ENCODE measurements at places on chromosomes 12 and 14.

DNA sequence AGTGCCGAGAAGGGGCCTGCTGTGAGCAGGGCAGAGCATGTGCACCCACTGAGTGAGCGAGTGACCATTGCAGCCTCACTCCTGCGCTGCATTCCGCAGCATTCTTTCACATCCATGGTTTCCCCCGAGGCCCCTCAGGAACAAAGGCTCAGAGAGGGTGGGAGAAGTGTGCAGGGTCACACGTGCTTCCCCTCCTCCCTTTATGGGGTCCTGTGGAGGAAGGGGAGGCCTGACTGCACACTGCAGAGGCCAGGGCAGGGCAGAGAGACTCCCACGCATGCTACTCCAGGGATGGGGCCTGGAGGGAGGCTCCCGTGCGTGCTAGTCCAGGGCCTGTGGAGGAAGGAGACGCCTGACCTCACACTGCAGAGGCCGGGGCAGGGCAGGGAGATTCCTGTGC lies 63.2 kb downstream of the DIO3 start:
- no peak for DNase-seq

DNA sequence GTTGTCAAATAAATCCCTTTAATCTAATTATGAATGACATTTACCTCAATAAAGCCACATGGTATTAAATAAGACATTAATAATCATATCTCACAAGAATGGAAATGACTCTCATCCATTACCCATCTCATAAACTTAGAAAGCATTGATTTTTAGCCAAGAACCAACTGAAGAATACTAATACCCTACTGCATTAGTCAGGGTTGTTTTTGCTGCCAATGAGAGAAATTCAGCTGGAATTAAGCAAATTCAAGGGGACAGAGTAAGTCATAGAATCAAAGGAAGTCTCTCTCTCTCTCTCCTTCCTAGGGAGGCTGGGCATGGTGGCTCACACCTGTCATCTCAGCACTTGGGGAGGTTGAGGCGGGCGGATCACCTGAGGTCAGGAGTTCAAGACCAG lies 41.6 kb downstream of the NDUFA12 start:
- no peak for DNase-seq

- DNase-seq = no peak
Measured at GRCh38 chr12:94025068-94025467, 123.3 kb upstream of the PLXNC1 start.

- DNase-seq = no peak
Measured at GRCh38 chr14:49050822-49051221, 535.4 kb downstream of the RPS29 start.
